ENCODE measurements at places on chromosomes 2 and 18.
A peak's percentile ranks its signal among the peaks of the same experiment; 100 is the strongest.

DNA sequence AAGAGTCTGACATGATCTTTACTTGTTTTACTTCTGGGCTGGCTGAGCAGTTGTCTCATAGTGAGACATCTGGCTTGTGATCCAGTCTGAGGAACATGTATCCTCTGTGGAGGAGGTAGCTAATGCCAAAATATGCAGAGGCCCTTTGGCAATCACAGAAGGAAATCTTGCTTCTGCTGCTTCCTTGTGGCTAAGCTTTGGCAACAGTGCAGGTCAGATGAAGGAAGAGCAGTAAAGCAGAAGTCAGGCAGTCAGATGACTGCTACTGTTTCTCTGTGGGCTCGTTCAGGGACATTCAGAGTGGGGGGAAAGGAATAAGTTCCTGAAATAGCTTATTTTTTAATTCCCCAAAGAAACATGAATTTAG is 22.3 kb downstream of the DOK1 start:
- no peak for DNase-seq

- no peak for DNase-seq
These were observed 172 bp downstream of the PRKD3 start for GRCh38 chr2:37324536-37324785.

DNA sequence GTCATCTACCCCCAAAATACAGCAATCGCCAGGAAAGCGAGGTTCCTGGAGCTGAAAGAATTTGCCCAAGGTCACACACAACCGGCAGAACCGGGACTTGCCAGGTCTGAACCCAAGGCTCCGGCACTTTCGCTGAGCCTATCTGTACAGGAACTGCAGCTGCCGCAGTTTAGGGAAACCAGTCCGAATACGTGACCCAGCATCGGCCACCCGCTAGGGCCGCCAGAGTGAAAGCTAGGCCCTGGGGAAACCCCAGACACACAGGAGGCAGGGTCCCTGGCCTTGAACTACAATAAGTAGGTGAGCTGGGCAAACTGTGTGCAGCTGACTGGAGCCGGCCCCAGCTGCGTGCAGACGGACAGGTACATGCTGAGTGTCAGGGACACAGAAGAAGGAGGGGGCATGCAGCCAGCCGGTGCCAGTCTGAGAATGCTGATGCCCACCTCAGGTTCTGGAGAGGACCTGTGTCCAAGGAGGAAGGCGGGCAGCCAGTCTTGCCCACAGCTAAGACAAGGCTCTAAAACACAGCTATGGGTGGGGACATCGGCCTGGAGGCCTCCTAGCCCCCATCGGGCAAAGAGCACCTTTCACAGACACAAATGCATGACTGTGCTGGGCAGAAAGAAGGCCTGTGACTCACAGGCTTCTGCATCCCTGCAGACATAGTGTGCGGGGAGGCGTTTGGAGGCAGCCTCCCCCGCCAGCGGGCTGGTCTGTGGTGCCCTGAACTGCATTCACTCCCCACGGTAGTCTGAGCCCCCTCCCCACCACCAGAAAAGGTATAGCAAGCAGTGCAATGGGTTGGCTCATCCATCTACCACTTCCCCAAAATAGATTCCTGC is 107.4 kb upstream of the ID2 start:
- DNase-seq, result no peak

GRCh38 chr18:30595942-30596341 is 446.6 kb downstream of the DSC3 start:
- no peak for DNase-seq

- DNase-seq, result peak; percentile 67
These were observed 73.8 kb downstream of the HDAC4 start for GRCh38 chr2:239326831-239327535.

GRCh38 chr2:38960609-38961320 is 71.1 kb downstream of the ARHGEF33 start:
- DNase-seq, result no peak
